Hair follicle dermal papilla cell (primary cell): ENCODE measurements at places on chromosomes 13 and 19. TPM values are rescaled to one million over a fixed set of nuclear protein-coding genes. Genes with fewer than 3 reads are reported as not detected.

Gene MAG
- total RNA-seq, result not detected in 2 replicates

Gene DNAAF3
- 0.24 TPM in 1 of 2 replicates, not detected in the other for total RNA-seq

Gene CACNG8
- total RNA-seq, result not detected in 2 replicates

Gene ZNF776
- 16.0 and 19.5 TPM in 2 replicates for total RNA-seq

Gene FREM2
- total RNA-seq, result 0.16 TPM in 1 of 2 replicates, not detected in the other

Gene HRC
- not detected in 2 replicates for total RNA-seq

Gene PRTN3
- total RNA-seq, result not detected in 2 replicates

Gene ATP4A
- total RNA-seq, result not detected in 2 replicates

Gene KIR2DL3
- not detected in 2 replicates for total RNA-seq

Gene THSD1
- 3.5 and 6.0 TPM in 2 replicates for total RNA-seq

Gene FLT1
- total RNA-seq, result 0.32 and 0.73 TPM in 2 replicates

Gene FCGBP
- 0.32 and 0.36 TPM in 2 replicates for total RNA-seq

Gene ERICH6B
- total RNA-seq, result not detected in 2 replicates
